ENCODE measurements at places on chromosomes 3 and 15. TPM values are rescaled to one million over a fixed set of nuclear protein-coding genes. Genes with fewer than 3 reads are reported as not detected.

- DNase-seq: no peak
Observed at GRCh38 chr15:72229076-72229946, 1.7 kb downstream of the PKM start.

DNA sequence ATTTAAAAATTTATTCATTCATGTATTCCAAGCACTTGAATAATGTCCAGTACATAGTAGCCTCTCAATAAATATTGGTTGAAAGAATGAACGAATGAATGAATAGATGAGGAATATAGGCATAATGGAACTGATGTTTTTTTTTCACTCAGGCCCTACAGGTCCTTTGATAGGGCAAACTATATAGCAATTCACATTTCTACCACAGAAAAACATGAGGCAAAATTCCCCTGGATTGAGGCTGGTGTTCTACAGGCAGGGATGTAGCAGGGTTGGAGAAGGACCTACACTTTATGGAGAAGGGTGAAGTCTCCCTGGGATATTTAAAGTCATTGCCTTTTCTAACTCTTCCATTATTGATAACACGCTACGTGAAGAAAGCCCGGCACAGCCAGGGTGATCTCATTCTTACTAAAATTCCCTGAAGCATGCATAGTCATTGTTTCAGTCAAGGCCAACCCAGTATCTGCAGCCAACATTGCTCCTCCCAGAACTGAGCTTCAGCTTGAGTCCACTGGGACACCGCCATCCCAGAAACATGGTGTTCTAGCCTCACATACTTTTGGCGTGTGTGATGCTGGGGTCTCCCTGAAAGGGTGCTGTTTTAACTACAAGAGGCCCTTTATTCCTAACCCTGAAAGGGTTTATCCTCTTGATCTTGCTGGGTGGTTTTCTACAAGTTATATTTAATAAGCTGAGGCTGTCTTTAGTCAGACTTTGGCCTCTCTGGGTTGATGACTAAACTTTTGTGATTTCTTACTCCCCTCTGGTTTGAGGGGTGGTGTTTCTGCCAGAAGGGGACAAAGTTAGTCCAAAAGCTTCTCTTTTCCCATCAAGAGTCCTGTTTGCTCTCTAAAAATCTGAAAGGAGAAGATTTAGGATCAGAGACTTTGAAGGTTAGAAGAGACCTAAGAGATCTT is 25.9 kb upstream of the FBN1 start:
- peak; percentile 36 for DNase-seq

GRCh38 chr15:74269362-74270035 is 33.4 kb downstream of the CCDC33 start:
- no peak for DNase-seq

GRCh38 chr15:81419332-81419943 is 45.4 kb upstream of the TMC3 start:
- no peak for DNase-seq

DNA sequence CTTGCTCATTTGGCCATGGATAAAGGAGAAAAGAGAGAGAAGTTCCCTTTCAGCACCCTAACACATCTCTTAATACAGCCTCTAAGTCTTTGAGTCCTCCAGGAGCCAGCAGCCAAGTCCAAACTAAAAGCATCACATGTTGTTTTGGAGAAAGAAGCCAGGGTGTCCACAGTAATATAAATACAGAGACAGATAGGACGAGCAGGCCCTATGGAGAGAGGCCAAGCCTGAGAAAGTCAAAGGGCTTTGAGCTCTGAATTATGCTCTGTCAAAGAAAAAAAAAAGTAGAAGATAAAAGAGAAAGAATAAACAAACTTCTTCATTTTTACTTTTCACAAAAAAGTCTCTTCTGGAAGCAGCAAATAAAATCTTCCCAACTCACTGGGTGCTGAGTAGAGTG is 92.4 kb upstream of the THBS1 start:
- DNase-seq: peak; percentile 88

GRCh38 chr3:14744556-14744955 is 69.6 kb downstream of the C3orf20 start:
- no peak for DNase-seq

- DNase-seq: no peak
Observed at GRCh38 chr15:80059786-80060355, 395 bp downstream of the ZFAND6 start.

GRCh38 chr3:158672215-158673176 is at the start of gene LXN:
TSS of gene LXN (minus strand) at chr3:158672648. CDS start at chr3:158672478, 170 bp downstream.
- peak; percentile 76 for DNase-seq

DNA sequence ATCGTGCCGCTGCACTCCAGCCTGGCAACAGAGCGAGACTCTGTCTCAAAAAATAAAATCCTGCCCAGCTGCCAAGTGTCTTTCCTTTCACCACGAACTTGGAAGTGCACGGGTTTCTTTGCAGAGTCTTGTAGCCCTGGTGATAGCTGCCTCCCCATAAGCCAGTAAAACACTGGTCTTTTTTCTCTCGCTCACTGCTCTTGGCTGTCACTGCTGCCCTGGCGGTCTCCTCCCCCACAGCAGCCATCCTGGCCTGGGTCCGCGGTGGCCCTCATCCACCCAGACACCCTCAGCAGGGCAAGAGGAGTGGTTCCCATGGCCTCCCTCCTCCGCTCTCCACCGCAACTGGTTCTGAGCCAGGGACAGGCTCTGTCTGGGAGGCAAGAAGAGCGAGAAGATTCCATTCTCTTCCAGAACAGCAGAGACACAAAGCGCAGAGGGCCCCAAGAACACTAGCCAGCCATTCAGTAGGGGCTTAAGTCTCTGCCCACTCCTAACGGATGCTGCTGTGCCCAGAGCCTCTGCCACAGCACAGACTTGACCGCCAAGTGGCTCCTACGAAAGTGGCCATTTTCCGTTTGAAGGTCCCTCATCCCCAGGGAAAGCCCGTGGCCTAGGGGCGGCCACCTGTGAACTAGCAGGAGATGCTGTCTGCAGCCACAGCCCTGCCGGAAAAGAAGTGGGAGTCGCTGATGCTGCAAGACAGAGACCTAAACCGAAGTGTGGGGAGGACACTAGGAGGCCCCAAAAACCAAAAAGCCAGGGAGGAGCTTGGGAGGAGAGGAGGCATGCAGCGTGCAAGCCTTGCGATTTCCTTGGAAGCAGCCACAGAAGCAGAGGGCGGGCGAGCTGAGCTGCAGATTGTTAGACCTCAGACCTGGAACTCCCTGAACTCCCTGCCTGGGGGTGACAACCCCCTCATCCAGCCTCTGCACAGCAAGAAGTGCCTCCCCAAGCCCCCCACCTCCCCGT is 44.1 kb downstream of the KLHL25 start:
- DNase-seq: peak; percentile 91

DNA sequence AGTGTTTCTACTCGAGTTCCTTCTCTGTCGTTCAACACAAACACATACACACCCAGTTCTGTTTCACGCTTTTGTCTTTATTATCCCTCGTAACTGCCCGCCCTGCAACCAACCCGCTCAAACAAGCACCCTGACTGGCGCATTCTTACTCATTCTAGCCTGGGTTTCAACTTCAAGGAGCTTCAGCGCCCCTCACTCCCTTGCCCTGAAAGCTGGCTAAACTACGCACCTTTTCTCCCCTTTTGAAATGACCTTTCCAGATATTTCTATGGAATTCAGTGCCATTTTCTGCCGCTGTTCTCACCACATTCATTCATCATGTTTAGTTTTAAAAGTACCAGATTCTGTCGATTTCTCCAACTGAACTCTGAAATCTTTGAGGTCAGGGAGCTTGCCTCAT is 653 bp upstream of the MFSD1 start:
- DNase-seq: no peak

- no peak for DNase-seq
Observed at GRCh38 chr3:71225951-71226564, 357.5 kb downstream of the FOXP1 start.

DNA sequence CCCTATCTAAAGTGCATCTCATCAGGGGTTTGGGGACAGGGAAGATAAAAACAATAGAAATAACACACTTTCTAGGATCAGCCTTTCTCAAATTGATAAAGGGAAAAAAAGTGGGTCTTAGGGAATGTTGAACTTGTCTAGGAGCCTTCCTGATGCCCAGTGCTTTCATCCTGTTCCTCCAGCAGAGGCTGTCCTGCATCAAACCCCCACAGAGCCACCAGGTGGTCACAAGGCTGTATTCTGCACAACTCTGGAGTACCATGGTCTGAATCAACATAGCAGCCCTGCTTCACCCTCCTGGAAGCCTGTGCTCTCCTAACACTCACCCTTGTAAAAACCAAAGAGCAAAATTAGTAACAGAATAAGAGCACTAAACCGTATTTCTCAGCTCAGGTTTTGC is 118.5 kb upstream of the SLC25A36 start:
- DNase-seq: no peak

GRCh38 chr15:25792128-25792527 is 71.0 kb downstream of the ATP10A start:
- DNase-seq: no peak

DNA sequence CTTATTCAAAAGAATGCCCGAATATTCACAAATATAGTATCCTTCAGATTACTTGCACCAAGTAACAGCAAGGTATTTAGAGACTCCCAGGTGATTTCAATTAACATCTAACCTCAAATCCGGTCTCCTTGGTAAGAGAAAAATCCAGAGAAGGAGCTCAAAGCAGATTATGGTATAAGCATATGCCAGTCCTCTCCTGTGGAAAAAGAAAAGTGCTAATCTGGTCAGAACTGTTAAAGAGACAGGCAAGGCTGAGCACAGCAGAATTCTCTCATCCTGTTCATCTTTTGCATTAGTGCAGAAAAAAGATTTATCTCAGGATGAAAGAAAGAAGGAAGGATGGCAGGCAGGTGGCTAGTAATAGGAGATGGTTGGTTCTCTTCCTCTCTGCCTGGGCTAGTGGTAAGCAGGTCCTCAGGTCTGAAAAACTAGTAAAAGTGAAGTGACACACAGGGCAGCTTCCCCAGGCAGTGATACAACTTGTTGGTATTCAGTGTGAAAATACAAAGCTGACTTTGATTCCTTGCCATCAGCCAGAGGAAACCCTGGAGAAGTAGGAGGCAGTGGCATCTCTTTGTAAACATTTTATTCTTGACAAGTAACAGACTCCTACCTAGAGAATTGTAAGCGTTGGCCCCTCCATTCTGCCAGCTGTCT is 14.2 kb downstream of the ATXN7 start:
- no peak for DNase-seq

GRCh38 chr3:194271460-194272035 is 79.6 kb downstream of the CPN2 start:
- no peak for DNase-seq

GRCh38 chr3:29249829-29250345 is 31.0 kb upstream of the RBMS3 start:
- no peak for DNase-seq

- DNase-seq: no peak
Observed at GRCh38 chr3:15113471-15113870, 14.5 kb upstream of the RBSN start.

DNA sequence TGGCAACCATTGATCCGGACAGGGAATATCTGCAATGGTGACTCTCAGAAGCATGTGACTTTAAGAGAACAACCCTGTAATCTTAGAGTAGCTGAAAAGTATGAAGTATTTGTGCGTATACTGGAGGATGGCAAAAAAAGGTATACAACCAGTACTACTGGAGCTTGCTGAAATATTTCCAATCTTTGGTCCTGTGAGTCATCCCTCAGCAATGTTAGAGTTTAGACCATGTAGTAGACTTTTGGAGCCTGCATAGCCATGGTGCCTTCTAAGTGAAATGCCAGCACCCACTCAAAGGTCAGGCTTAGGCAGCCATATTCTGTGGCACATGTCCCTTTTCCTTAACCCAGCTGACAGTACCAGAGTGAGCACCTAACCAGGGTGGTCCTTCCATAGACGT is 429.4 kb downstream of the NTRK3 start:
- DNase-seq: no peak

GRCh38 chr15:83644439-83644838 is 9.5 kb upstream of the ADAMTSL3 start:
- DNase-seq: no peak

GRCh38 chr3:64290864-64291263 is 65.6 kb upstream of the PRICKLE2 start:
- no peak for DNase-seq

- DNase-seq: no peak
Observed at GRCh38 chr3:150764566-150764965, 1.6 kb upstream of the SIAH2 start.

DNA sequence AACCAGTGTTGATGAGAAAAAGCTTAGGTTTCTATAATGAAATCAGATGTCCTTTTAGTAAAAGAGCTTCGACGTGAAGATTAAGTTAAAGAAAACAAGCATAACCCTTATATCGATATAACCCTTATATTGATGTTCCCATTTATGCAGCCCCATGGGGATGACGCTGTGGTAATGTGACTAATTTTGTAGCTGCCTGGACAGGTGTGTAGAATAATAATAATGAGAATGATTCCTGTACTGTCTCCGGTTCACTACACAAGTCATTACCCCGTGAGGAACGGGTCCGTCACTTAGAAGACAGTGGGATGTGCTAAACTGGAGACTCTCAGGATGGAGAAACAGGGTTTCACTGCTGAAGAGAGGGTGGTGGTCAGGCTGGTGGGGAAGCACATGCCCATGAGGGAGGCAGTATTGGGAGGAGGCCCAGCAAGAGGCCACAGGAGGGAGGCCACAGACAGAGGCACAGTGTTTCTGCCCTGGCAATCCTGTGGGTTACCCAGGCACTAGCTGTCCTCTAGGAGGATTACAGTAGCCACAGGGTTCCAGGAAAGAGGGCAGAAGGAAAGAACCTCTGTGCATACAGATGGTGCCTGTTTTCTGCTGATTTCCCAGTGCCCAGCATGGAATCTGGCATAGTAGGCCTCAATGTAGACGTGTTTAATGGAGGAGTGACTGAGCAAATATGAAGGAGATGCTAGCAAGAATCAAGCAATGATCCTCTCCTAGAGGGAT is 191.1 kb upstream of the TSC22D2 start:
- no peak for DNase-seq

DNA sequence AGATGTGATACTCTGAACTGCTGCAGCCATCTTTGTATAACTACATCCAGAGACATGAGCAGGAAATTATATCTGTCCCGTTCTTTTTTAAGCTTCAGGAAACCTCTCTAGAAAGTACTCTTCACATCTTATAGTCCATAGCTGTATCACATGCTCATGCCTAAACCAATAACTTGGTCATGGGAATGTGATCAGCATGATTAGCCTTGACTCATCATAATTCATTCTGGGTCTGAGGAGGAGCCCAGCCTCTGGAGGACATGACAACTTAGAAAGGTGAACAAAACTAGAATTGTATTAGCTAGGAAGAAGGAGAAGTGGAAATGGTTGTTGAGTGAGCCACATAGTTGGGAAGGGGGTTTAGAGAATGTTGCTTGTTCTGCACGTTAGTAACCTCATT is 12.9 kb downstream of the PPM1L start:
- DNase-seq: no peak

- no peak for DNase-seq
Observed at GRCh38 chr3:76400141-76400540, 614.8 kb upstream of the ZNF717 start.

- no peak for DNase-seq
Observed at GRCh38 chr15:35506272-35506870, 39.6 kb downstream of the DPH6 start.

The INKA1 gene
- total RNA-seq: 9.4 TPM

The SERINC4 gene
- not detected for total RNA-seq

The RBP2 gene
- not detected for total RNA-seq

The MPI gene
- total RNA-seq: 35.6 TPM

The STRIT1 gene
- total RNA-seq: not detected

The CKMT1A gene
- not detected for total RNA-seq

The MUSTN1 gene
- 8.7 TPM for total RNA-seq

The TTBK2 gene
- 28.5 TPM for total RNA-seq

Data from uterus (tissue), 4 donors.